LHCN-M2 (cell line): ENCODE measurements at places on chromosomes 2 and 18. TPM values are rescaled to one million over a fixed set of nuclear protein-coding genes. Genes with fewer than 3 reads are reported as not detected.

TMEM37 gene
- not detected in 2 replicates for total RNA-seq

NOSTRIN gene
- not detected in 2 replicates for total RNA-seq

DNA sequence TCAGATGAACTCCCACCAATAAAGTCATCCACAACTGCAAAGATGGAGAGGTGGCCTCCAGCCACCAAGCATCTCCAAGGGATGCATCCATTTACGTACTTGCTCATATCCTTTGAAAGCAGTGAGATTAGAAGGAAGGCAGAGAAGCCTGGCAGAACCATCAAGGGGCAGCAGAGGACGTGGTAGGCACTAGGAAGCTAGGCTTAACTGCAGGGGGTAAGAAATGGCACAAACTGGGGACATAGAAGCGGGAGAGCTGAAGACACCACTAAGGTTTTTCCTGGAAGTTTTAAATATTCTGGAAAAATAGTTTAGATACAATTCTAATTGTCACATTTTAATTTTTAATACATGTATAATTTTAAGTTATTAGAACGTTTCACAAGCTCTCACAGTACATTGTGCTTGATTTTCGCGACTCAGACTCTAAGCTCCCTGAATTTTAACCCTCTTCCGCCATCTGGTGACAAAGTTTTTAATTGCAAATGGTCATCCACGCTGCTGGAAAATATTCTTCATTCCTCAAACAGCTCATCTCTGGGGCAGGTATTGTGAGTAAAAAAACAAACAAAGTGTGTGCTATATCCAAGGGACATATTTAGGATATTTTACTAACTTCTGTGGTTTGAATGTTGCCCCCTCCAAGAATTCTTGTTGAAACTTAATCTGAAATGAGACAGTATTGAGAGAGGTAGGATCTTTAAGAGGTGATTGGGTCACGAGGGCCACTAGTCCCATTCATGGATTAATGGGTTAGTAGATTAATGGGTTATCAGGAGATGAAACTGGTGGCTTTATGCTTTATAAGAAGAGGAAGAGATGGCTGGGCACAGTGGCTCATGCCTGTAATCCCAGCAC, 1.6 kb upstream of the PSTPIP2 start:
- peak; percentile 67 for DNase-seq

KIDINS220 gene
- total RNA-seq: 35.5 and 43.1 TPM in 2 replicates

DNA sequence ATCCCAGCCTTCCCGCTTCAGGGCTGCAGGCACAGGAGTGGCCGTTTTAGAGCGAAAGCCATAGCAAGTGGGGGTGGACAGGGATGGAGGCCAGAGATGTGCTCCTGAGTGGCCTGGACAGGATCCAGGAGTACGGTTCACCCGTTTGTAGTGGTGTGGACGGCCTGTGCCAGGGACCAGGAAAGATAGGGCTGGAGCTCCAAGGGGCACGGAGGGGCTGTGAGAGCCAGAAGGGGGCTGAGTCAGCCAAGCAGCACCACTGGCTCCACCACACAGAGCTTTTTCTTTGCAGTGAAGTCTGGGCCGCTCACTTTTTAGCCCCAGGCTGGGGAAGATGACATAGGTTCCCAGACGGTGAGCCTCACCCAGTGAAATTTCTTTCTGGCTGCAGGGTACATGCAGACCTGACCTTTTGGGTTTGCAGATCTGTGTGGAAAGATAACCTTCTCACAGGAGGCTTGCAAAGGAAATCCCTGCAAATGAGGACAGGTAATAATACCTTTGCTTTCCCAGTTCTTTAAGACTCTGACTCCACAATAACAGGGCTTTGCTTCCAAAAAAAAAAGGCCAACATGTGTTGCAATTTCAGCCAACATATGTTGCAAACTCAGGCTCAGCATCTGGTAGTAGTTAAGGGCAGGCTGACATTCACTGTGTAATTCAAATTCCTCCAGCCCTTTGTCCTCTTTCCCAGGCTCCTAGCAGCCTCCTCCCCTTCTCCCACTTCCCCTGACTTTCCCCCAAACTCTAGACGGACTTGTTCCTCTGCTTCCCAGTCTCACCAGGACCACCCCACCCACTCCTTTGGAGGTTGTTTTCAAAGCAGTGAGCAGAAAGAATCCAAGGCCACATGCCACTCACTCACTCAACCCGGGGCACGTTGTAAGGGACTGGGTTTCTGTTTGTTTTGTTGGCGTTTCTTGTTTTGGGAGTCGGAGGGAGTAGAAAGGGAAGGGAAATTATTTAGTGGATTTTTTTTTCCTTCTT, 20.3 kb upstream of the LAPTM4A start:
- DNase-seq: peak; percentile 72

DNA sequence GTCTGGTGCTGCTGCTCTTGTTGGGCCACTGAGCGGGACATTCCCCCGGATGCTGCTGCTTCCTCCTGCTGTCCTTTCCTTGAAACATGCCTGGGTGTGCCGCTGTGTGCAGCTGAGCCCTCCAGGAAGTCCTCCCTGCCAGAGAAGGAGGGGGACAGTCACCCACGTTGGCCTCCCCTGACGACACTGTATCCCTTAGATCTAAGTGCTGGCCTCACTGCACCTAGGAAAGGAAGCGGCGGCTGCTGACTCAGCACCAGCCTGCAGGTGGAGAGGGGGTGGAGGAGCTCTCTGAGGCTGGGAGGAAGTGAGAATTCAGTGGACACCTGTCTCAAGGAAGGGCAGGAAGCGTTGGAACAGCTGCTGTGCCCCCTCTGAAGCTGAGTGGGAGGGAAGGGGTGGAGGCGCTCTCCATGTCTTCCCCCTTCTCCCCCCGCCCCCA, 239.8 kb downstream of the HAUS1 start:
- DNase-seq: no peak

LDLRAD4 gene
- 0.58 TPM in 1 of 2 replicates, not detected in the other for total RNA-seq

DNA sequence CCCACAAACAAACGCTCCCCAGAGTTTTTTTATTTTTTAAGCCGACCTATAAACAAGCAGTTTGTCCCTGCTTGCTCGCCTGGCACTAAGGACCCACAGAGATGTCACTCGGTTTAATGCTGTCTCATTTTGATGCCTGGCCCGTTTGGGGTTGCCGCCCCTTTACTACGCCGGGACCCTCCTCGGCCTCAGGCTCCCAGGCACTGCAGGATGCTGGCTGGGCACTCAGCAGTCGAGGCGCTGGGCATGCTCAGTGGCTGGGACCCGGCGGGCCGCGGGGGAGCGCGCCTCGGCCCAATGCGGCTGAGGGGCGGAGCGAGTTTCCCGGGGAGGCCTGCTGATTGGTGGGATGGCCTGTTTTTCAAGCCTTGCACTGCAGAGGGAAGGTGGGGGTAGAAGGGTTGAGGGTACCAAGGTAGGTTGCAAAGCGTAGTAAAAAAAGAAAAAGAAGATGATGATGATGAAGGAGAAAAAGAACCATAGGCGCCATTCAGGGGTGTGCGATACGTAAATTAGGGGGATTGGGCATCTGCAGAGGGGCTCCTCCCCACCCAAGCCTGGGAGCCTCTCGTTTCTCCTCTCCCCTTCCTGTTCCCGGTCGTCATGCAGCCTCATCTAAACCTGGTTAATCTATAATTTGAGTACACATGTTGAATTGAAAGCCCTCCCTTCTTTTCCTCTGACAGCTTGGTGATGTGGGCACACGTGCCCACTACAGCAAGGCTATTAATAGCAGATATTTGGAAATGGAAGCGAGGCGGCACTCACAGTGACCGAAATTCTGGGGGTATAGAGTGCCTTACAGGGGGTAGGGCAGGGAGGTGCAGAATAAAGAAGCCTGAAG, 1.5 kb upstream of the IRS1 start:
- no peak for DNase-seq

DNA sequence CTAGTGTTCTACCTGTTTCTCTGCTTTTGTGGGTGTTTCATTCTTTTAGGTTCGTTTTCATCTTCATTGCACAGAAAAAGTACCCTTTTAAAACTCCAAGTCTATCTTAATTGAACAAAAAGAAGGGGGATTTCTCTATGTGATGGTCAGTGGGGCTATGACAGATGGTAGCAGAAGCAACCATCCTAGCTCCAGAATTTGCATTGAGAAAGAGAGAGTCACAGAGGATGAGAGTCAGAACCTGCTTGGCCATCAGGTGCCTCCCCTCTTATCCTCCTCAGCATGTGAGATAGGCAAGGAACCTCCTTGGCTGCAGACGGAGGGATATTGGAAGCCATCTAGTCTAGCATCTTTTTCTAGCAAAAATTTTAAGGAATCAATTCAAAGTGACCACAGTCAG, 398.0 kb upstream of the DCC start:
- DNase-seq: no peak
